Stomach (tissue), 19 donors: ENCODE measurements at places on chromosomes 6 and 20.

DNA sequence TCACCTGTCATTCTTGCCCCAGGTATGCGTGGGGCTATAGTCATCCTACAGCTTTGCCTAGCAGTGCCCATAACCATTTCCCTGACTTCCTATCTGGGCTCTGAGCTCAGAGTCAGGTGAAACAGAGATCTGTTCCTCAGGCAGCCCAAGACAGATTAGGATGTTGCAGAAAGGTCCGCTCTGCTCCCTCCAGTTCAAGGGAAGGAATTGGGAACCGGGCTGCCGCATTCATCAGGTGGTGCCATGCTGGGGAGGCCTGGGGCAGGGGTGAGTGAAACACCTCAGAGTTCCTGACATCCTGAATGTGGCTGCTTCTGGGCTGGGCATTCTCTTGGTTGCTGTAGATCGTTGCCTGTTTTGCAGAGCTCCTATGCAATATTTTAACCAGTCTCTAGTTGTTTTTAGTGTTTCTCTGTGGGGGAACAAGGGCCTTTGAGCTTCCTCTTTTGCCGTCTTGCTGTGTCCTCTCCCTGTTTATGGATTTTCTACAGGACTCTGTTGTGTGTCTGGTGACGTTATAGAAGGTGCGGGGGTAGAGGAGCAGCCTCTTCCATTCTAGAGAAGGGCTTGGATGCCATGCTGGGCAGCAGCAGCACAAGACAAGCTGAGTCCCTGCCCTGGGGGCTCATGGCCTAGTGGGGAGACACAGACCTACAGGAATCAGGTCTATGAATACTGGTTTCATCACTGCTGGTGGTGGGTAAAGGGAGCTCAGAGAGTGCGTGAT is 9.2 kb downstream of the ENTPD6 start:
- DNase-seq, result no peak

DNA sequence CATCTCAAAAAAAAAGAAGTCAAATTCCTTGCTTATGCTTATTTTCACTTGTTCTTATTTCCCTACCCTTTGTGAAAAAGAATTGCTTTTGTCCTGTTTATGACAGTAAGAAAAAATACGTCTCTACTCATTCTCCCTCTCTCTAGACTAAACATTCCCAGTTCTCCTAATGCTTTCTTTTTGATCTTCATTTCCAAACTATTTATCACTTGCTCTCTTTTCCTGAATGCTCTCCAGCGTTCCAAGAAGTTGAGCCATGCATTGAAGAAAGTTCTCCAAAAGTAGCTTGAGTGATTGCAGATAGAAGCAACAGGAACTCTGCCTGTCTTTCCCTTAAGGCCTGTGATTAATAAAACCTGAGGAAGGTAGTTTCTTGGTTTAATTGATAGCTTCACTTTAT is 53.1 kb upstream of the TMEM170B start:
- DNase-seq, result no peak

GRCh38 chr20:1103751-1104150 is 14.7 kb upstream of the PSMF1 start:
- DNase-seq, result no peak

DNA sequence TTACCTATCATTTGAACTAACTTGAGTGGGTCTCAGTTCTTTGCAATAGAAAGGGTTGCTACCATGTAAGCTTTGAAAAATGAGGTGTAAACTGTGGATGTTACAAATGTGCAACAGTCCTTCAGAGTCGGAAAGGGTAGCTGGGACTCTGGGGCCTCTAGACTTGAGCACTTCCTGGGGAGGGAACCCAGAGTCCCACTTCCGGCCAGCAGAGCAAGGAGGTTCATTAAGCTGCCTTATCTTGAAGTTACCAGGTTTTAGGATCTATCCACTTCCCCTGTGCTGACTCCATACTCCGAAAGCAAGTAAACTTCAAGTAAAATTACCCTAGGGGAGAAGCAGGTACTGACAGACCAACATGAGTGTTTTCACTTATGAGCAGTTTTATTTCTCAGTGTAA is 9.4 kb downstream of the TRIM10 start:
- no peak for DNase-seq
